Activated CD4-positive, alpha-beta T cell treated with anti-CD3 and anti-CD28 coated beads for 4 hours (primary cell): ENCODE measurements at places on chromosomes 12 and 14.

DNA sequence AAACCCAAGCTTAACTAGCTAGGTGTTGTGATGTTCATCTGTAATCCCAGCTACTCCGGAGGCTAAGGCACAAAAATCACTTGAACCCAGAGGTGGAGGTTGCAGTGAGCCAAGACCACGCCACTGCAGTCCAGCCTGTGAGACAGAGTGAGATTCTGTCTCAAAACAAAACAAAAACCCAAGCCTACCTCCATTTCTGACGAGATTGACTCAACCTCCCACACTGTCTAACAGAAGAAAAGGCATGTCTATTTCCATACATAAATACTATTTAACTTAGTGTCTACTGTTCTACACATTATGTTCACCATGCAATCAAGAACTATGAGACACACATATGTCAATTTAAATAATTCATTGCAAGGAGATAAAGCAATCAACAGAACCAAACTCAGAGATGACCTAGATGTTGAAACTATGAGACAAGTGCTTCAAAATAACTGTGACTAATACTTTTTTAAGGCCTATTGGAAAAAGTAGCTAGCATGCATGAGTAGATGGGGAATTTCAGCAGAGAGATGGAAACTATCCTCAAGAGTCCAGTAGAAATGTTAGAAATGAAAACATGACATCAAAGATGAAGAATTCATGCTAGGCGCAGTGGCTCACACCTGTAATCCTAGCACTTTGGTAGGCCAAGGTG, 75.9 kb upstream of the DHRS4 start:
- no peak for DNase-seq

DNA sequence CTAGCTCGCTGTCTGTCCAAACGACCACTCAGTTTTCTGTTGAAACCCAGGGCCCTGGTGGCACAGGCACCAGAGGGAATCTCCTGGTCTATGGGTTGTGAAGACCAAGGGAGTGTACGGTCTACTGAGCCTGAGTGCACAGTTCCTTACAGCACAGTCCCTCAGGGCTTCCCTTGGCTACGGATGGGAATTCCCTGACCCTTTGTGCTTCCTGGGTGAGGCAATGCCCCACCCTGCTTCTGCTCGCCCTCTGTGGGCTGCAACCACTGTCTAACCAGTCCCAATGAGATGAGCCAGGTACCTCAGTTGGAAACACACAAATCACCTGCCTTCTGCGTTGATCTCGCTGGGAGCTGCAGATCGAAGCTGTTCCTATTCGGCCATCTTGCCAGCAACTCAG, 22.6 kb downstream of the GPHN start:
- no peak for DNase-seq

DNA sequence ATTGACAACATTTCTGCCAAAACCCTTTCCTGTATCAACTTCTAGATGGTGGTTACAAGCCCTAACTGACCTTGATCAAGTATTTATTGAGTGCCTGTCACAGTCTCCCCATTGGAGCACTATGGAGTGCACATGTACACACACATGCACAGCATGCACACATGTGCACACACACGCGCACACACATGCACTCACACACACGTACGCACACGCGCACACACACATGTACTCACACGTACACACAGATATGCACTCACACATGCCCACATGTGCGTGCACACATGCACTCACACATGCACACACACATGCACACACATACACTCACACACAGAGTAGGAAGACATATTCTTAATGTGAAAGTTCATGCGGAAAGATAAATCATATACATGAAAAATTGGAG, 43.7 kb downstream of the MYRFL start:
- DNase-seq, result no peak

GRCh38 chr12:92779902-92780301, 77.1 kb downstream of the PLEKHG7 start:
- DNase-seq, result no peak

DNA sequence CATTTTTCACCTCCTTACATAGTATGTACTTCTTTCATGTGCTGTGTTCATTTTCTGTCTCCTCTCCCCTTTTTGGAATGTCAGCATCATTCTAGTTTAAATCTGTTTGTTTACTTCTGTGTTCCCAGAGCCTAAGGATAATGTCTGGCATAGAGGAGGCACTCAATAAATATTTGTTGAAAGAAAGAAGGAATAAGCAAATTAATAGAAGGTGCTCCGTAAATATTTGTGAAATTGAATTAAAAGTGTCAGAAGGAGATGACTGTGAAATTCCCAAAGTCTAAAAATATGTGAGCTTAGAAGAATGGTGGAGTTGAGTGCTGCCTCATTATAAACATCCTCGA, 3.3 kb upstream of the CDKN1B start:
- DNase-seq, result no peak

DNA sequence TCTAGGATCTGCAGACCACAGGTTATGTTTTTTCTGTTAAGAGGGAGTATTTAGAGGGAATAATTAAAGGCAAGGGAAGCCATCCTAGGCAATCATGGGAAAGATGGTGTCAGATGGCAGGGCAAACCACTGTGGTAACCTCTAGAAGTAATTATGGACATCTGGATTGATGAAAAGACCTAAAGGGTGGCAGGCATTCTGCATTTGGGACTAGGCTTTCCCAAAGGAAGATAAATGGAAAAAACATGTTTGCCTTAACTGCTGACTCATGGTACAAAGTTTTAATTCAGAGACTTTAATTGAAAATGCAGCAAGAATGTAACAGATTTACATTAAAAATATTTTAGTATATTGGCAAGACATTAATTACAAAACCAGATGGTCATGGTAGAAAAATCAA, 88.1 kb downstream of the TMEM30B start:
- no peak for DNase-seq

DNA sequence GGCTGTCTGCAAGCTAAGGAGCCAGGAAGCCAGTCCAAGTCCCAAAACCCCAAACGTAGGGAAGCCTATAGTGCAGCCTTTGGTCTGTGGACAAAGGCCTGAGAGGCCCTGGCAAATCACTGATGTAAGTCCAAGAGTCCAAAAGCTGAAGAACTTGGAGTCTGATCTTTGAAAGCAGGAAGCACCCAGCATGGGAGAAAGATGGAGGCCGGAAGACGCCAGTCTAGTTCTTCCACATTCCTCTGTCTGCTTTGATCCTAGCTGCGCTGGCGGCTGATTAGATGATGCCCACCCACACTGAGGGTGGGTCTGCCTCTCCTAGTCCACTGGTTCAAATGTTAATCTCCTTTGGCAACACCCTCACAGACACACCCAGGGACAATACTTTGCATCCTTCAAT, 58.5 kb downstream of the CAPS2 start:
- no peak for DNase-seq

GRCh38 chr12:111812881-111813741, 28.9 kb upstream of the MAPKAPK5 start:
- peak; percentile 61 for DNase-seq

DNA sequence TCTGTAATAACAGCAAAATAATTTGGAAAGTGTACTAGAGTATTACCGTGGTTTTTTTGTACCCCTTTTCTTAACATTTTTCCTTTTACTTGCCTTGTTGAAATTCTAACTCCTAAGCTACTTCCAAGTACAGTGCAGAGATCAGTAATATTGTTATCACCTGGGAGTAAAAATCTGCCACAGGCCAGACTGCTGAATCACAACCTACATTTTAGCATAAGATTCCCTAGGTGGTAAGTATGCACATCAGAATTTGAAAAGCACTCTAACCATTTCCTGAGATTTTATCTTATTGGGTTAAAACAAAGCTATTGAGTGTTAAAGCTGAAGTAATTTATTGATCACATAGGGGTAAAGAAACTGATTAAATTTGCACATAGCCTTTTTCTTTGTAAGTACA, 55.2 kb upstream of the KCNH3 start:
- no peak for DNase-seq

GRCh38 chr12:116153113-116153512, 124.4 kb downstream of the MED13L start:
- no peak for DNase-seq

- no peak for DNase-seq
These were observed 478.5 kb downstream of the ATP23 start for GRCh38 chr12:58419905-58420304.

DNA sequence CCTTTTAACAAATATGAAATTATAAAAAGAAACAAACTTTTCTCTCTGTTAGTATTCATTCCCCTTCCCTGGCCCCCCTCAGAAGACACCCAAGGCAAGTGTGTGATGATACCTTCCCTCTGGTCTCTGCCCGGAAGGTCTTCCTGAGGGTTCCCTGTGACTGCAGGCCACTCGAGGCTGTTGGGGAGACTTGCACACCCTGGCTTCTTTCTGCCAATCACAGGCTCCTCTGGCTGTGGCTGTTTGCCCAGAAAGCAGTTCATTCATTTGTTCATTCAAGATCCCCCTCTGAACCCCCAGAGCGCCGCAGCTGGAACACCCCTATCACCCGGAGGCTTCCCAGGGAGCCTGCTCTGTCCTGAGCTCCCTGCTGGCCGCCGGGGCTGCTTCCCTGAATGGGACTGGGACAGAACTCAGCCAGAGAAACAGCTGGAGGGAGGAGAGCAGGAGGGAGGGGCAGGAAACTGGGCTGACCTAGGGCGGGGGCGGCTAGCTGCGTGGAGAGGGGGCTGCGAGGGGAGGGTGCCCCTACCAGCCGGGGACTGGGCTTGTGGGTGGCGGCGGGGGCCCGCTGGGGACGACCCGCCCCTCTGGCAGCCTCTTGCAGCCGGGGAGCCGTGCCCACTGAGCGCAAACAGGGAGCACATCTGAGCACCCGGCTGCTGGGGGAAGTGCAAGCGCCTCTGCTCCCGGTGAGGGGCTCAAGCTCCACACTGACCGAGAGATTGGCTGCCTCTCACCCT, at the start of gene CMKLR1:
Gene CMKLR1 (minus strand): TSS at position 397 of the 743 bp plus-strand sequence. CDS start 45,720 bp downstream, outside the sequence.
- no peak for DNase-seq

- peak; percentile 45 for DNase-seq
These were observed 3.6 kb upstream of the BATF start for GRCh38 chr14:75518625-75519024.

- peak; percentile 30 for DNase-seq
These were observed 13.0 kb upstream of the NUDT14 start for GRCh38 chr14:105193916-105194782.

GRCh38 chr12:60847281-60847680, 1251.5 kb downstream of the SLC16A7 start:
- DNase-seq, result no peak

DNA sequence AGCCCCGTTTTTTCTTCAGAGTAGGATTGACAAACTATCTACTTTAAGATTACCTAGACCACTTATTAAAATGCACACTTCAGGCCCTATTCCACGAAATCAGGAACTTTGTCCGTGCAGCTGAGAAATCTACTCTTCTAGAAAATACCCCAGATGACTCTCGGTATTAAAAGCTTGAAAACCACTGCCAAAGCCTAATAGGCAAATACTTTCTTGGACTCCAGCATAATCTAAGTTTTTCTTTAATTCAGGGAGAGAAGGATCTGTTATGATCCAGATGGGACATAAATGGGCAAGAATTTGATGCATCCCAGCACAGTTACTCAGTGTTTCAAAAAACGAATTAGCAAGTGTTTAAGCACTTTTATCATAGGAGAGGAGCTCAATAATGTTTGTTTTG, 94.5 kb downstream of the TMX1 start:
- DNase-seq, result no peak

DNA sequence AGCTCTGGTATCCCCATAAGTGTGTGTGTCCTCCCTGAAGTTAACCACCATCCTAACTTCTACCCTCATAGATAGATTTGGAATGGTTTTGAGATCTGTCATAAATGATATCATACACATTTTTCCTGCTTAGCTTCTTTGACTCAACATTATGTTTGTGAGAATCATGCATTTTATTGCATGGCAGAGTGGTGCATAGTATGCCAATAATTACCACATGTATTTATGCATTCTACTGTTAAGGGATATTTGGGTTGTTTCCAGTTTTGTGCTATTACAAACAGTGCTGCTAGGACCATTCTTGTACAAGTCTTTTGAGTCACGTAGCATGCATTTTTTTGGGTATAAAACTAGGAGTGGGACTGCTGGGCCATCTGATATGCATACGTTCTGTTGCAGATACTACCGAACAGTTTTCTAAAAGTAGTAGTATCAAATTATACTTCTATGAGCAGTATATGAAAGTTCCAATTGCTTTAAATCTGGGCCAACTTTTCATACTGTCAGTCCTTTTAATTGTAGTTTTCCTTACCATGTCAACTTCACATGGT, 13.4 kb downstream of the GRIP1 start:
- DNase-seq, result no peak

DNA sequence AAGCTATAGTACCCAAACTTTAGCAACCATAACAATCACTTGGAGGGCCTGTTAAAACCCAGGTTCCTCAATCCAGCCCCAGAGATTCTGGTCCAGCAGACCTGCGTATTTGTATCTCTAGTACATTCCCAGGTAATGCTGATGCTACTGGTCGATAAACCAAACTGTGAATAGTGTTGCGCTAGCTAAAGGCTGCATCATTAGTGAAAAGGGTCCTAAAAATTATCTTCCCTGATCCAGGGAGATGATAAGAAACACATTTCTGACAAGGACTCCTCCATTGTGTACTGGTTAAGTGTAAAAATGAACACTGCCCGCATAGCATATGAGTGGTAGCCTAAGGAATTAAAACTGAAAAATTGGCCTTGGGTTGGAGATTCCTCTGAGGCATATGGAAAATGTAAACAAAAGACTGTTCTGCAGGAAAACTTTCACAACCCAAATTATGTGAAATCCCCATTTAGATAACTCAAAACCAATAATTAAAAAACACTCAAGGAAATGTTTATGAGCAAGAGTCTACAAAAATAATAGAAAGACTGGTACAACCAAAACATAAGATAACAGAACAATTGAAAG, 322.7 kb downstream of the CEP128 start:
- no peak for DNase-seq

- DNase-seq, result no peak
These were observed 9.8 kb upstream of the RPH3A start for GRCh38 chr12:112781767-112782166.

- no peak for DNase-seq
These were observed 28.0 kb downstream of the SLC15A4 start for GRCh38 chr12:128795530-128796361.

GRCh38 chr12:108773798-108774788, 42.8 kb upstream of the CORO1C start:
- DNase-seq, result no peak

- no peak for DNase-seq
These were observed 16.1 kb upstream of the GRIP1 start for GRCh38 chr12:66694666-66695613.

DNA sequence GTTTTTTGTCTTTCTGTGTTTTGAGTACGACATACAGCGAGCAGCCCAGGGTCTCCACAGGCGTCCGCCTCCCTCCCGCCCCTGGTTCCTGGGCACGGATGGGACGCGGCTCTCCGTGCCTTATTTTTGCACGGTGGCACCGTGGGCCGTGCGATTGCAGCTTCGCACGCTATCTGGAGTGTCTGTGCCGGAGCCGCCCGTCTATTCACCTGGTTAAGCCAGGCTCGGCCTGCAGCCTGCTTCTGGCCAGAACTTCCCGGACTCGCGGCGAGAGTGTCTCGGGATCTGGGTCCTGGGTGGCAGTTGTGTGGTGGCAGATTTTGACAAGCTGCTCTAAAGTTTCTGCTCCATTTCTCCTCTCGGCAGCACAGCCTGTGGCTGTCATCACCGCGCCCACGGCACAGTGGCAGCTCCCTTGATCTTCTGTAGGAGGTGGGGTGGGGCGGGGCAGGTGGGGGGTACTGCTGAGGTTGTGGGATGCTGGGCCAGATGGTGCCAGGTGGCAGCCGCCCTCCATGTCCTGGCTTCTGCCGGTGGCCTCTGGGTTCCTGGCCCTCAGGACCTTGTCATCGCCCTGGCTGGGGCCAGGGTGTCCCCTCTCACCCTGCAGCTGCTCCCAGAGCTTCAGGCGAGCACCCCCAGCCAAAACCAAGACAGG, 2.9 kb downstream of the MMP17 start:
- peak; percentile 35 for DNase-seq
